Mucosa of descending colon (tissue), 3 donors: ENCODE measurements at places on chromosomes 2 and 18. TPM values are rescaled to one million over a fixed set of nuclear protein-coding genes. Genes with fewer than 3 reads are reported as not detected.
A peak's percentile ranks its signal among the peaks of the same experiment; 100 is the strongest.

DNA sequence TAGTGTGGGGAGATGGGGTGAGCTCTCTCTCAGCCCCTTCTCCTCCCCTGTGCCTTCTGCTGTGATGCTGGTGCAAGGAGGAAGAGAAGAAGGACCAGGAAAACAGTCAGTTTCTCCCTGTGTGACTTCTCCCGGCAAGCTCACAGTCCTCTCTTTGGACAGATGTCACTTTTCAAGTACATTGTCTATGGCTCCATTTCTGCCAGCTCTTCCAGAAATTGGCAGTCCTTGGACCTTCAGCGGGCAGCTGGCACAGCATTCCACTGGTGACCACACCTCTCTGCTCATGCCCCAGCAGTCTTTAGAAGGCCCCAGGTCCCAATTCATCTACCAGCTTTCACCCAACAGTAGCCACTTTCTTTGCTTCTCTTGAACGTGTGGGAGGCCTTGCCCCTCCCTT is 63.9 kb downstream of the AOX1 start:
- DNase-seq, result no peak

DNA sequence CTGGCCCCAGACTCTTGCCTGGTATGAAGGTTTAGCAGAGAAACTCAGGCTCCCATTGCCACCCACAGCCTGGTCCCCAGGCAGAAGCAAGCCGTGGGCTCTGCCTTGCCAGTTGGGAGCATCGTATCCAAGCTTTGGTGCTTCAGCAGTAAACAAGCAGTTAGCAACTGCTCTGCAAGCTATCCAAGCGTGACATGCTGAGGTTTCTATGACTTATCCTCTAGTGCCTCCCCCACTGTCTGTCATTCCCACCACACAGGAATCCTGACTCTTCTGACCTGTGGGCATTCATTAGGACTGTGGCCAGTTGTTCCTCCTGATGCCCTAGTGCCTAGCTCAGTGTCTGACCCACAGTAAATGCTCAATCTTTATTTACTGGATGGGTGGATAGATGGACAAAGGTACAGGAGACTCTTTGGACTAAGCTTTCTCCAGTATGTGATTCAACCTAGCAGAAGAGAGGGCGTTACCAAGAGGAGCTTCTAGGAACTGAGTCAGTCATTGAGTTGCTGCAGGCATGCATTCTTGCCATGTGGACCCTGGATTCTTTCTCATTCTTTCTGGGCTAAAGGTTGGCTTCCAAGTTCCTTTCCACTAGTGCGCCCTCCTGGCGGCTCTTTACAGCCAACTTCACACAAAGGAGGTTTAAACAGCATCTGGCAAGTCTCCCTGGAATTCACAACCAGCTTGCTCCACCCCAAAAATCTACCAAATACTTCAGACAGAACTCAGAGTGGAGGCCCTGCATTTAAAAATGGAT is 40.6 kb upstream of the MRPL19 start:
- DNase-seq, result no peak

The SCN7A gene
- total RNA-seq, result 1.6 TPM

GRCh38 chr18:10477121-10477862 is 22.9 kb downstream of the APCDD1 start:
- DNase-seq, result no peak

The SCN2A gene
- not detected for total RNA-seq

The IL18R1 gene
- total RNA-seq, result 5.2 TPM

The AUP1 gene
- 179 TPM for total RNA-seq

- no peak for DNase-seq
Measured at GRCh38 chr2:196276421-196276820, 105.0 kb upstream of the STK17B start.

DNA sequence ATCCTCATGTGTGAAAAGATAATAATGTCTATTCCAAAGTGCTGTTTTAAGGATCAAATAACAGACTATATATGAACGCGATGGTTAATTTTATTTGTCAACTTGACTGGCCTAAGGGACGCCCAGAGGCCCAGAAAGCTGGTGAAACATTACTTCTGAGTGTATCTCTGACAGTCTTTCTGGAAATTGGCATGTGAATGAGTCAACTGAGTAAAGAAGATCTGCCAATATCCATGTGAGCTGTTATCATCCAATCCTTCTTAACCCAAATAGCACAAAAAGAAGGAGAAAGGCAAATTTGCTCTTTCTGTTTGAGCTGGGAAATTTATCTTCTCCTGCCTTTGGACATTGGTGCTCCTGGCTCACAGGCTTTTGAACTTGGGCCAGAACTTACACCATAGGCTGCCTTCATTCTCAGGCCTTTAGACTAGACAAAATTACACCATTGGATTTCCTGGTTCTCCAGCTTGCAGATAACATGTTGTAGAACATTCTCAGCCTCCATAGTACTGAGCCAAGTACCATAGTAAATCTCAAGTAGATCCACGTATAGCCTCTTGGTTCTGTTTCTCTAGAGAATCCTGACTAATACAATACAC is 114.7 kb upstream of the DOCK10 start:
- no peak for DNase-seq

DNA sequence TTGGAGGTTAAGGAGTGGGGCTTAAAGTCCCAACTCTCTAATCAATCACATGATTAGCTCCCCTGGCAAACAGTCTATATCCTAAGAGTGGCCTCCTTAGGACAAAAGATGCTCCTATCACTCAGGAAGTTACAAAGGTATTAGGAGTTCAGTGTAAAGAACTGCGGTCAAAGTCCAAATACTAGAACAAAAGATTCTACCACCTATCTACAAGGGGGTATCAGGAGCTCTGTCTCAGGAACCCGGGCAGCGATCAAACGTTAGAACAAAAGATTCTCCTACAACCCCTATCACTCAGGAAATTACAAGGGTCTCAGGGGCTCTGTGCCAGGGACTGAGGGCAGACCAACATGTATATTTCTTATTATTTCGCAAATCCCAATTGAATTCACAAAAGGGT is 58.0 kb downstream of the DTNB start:
- no peak for DNase-seq

- no peak for DNase-seq
Measured at GRCh38 chr2:148013876-148014275, 6.7 kb downstream of the ORC4 start.

DNA sequence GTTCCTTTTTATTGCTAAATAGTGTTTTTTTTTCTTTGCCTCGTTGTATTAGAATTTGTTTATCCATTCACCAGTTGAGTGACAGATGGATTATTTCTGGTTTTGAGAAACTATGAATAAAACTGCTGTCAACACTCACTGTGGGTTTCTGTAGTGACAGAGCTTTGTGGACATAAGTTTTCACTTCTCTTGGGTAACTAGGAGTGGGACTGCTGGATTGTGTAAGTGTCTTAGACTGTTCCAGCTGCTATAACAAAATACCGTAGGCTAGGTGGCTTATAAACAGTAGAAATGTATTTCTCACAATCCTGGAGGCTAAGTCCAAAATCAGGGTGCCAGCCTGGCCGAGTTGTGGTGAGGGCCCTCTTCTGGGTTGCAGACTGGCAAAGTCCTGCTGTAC is 71.9 kb downstream of the TNFRSF11A start:
- DNase-seq, result no peak

GRCh38 chr2:204434660-204435462 is 110.4 kb upstream of the PARD3B start:
- DNase-seq, result no peak

GRCh38 chr18:60889442-60889841 is 443.8 kb upstream of the CDH20 start:
- DNase-seq, result no peak

- no peak for DNase-seq
Measured at GRCh38 chr2:58448065-58448507, 207.0 kb upstream of the FANCL start.

- peak; percentile 40 for DNase-seq
Measured at GRCh38 chr2:233766416-233766815, 6.3 kb downstream of the UGT1A1 start.

The FBLN7 gene
- total RNA-seq, result 2.2 TPM

- DNase-seq, result no peak
Measured at GRCh38 chr2:124269348-124269747, 244.3 kb downstream of the CNTNAP5 start.

The XIRP2 gene
- not detected for total RNA-seq

GRCh38 chr18:9466846-9467245 is 8.5 kb upstream of the RALBP1 start:
- no peak for DNase-seq

DNA sequence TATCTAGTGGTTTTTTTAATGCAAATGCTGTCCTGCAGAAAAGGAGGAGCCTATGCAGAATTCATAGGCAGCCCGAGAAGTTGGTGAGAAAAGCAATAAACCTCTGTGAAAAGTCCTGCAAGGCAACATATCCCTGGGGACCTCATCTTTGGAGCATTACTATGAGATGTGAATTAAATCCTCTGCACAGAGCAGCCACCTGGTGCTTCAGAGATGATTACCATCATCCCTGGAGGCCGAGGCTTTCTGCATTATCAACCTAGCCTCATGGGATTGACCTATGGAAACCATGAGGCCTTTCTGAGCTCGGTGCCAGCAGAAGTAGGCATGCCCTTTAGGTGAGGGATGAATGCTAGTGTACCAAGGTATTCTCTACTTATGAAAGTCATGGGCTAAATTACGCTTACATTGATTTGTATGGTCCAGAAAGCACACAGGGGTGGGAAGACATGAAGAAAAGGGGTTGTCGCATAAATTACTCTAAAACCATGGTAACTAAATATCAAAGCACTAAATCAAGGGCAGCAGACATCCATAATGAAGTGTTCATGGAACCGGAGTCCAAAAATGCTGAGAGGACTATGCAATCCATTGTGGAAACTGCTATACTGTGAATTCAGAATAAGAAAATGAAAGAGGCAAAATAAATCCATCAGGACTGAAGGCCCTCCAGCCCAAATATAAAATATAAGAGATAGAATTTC is 623.5 kb upstream of the DDX18 start:
- no peak for DNase-seq

DNA sequence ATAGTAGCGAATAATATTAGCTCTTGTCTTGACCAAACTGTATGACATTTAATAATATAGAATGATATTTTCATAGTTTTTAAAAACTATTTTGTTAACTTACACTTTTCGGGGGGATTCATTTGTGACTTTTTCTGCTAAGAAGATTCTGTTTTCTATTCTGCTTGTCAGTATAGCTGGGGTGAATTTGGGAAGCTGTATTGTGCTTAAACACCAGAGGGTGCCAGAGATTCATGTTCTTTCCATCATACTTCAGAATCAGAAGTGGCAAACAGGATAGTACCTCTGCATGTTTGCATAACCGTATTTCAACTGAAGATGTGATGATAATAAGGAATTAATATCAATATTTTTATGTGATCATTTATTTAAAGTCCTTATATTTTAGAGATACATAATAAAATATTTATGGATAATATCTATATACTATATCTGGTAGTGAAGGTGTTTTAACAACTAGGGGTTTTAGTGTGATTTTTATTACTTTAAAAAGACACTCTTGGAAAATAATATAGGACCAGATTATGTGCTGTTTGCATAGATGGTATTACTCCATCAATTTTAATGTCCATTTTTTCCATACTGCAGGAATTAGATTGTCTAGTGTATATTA is 81.0 kb downstream of the TAF4B start:
- no peak for DNase-seq

DNA sequence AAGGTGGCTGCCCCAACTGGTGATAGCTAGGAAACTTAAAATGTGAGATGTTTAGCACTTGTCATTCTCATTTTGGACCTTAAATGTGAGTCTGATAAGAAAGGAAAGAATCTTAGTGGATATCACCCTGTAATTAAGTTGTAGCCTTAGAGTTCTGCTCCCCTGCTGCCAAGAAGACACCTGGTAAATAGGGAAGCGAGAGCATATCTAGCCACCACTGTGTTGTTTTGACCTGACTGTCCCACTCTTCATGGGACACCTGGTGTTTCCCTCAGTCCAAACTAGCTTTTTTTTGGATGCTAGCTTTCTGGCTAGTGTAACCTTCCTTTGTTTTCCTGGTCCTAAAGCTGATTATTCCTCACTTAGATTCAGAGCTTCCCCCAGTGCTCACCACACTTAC is 357.6 kb downstream of the RAD51AP2 start:
- DNase-seq, result no peak

The METTL21A gene
- 21.5 TPM for total RNA-seq

GRCh38 chr2:48310581-48310980 is 219.4 kb upstream of the STON1 start:
- DNase-seq, result no peak

GRCh38 chr2:205175831-205176230 is 506.5 kb upstream of the NRP2 start:
- no peak for DNase-seq

The SLC20A1 gene
- 80.6 TPM for total RNA-seq

The SPC25 gene
- total RNA-seq, result 6.7 TPM

DNA sequence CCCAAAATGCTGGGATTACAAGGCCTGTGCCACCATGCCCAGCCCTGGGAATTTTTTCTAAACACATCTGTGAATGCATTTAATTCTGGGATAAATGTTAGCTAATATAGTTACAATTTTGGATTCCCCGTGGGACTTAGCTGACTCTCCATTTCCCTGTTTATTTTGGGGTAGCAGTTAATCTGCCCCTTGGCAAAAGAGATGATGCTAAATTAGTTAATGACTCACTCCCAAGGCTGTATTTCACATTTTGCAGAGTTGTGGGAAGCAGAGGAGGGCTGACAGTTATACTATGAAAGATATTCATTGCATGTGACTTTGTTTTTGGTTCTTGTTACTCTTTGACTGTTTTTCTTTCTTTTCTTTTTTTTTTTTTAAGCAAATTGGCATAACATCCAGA is 3.2 kb downstream of the MTHFD2 start:
- DNase-seq, result no peak

The XRCC5 gene
- 169 TPM for total RNA-seq

DNA sequence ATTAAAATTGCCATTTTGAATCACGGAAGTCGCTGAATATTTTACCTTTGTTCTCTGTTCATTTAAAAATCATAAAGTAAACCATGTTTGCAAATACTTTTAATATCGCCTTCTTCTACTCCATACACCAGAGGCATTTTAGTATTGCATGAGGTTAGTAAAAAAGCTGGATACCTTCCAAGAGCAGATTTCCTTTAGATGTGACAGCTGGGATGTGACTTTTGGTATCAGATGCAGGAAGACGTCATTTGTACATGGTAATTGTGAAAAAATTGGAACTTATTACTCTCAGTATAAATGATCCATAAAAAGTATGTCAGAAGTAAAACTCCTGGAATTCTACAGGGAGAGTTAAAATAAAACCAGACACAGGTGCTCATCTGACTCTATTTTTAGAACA is 89.5 kb downstream of the SLC4A10 start:
- no peak for DNase-seq

The LOXL3 gene
- 4.4 TPM for total RNA-seq

- no peak for DNase-seq
Measured at GRCh38 chr2:110678457-110679336, 834 bp upstream of the BUB1 start.

GRCh38 chr2:186641807-186642321 is 52.0 kb upstream of the FAM171B start:
- no peak for DNase-seq

The REG1B gene
- not detected for total RNA-seq

GRCh38 chr2:151357359-151357758 is at the start of gene TNFAIP6:
TNFAIP6 (plus strand) TSS chr2:151357592; CDS start chr2:151357667, 75 bp downstream.
- DNase-seq, result no peak

GRCh38 chr2:241775223-241776177 is 1.1 kb upstream of the GAL3ST2 start:
- peak; percentile 52 for DNase-seq

The CELF4 gene
- 4.4 TPM for total RNA-seq
